Left kidney (tissue), 8 donors: ENCODE measurements at places on chromosomes 5 and 9.
A peak's percentile ranks its signal among the peaks of the same experiment; 100 is the strongest.

DNA sequence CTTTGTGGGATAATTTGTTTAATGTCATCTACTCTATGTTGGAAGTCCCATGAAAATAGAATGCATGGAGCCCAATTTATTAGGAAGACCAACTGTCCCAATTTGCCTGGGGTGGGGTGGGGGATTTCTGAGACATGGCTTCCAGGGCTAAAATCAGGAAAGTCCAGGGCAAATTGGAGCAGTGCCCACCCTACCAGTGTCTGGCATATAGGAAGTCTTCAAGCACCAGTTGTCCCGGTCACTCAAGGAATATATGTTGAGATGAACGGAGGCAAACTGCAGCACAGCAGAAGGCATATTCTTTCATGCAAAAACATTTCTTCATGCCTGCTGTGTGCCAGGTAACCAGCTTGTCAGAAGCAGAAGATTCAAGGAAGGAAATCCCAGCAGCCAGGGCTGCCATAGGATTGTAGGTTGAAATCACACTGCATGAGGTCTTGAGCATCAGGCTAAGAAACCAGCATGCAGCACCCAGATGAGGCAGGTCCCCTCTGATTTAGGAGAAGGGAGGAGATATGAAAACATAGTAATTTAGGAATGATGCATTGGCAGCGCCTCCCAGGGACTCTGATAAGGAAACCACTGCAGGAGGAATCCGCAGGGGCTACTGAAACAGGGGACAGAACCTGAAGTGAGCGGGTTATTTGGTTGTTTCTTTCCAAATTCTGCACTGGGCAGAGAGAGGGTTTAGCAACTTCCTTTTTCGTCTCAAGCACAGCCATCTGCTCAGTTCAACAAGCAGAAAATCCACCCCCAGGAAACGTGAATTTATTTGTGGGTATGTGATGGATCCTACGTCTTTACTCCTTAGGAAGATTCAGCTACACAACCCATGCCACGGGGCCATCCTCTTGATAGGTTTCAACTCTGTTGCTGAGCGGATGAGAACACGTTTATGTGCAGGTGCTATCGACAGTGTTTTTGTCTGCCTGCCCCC lies 112.6 kb upstream of the CPEB4 start:
- no peak for DNase-seq

DNA sequence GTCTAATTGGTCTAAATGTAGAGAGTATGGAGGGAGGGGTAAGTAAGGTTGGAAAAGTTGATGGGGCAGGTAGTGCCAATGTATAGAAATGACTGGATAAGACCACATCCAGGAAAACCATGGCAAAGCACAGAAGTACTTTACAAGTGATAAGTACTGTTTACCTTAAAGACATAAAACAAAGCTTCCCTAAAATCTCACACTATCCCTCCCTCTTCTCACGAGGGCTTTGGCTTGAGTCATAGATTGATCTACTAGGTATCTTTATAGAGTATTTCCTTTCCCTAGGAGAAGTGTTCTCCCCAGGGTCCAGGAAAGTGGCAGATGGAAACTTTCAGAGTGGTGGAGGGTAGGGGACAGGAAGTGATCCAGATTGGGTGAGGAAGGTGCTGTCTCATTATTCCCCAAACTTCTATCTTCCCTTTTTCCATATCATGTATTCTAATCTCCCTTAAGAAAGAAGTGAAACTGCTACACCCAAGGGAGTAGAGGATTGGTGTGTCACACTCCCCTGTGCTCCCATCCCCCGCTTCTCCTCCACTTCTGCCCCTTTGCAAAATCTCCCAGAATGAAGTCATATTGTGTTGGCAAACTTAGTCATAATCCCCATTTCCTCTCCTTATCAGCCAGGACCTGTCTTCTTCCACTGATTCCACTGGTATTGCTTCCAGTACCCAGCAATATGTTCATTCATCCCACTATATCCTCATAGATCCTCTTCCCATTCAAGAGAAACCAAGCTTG lies 14.6 kb downstream of the IL33 start:
- DNase-seq = no peak

DNA sequence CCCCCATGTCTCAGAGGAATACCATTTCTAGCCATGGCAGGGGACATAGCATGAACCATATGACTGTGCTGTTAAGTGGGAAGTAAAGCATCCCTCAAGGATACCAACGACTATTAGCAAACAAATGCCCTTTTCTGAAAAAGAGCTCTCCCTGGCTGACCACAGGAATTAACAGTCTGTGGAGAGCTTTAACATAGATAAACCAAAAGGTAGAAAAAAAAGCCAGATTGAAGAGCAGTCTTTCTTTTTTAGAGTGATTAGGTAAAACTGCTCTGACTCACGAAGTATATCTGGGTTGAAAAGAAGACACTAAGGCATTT lies 532.7 kb upstream of the DMAC1 start:
- no peak for DNase-seq

GRCh38 chr9:15182730-15183129 lies 124.3 kb downstream of the TTC39B start:
- no peak for DNase-seq

- no peak for DNase-seq
Observed at GRCh38 chr9:34971146-34971811, 13.2 kb downstream of the PHF24 start.

- peak; percentile 67 for DNase-seq
Observed at GRCh38 chr5:149406203-149406978, 27.3 kb upstream of the IL17B start.

GRCh38 chr5:172420235-172420939 lies 33.9 kb downstream of the SH3PXD2B start:
- no peak for DNase-seq

- no peak for DNase-seq
Observed at GRCh38 chr9:135070964-135071735, 16.3 kb upstream of the OLFM1 start.

DNA sequence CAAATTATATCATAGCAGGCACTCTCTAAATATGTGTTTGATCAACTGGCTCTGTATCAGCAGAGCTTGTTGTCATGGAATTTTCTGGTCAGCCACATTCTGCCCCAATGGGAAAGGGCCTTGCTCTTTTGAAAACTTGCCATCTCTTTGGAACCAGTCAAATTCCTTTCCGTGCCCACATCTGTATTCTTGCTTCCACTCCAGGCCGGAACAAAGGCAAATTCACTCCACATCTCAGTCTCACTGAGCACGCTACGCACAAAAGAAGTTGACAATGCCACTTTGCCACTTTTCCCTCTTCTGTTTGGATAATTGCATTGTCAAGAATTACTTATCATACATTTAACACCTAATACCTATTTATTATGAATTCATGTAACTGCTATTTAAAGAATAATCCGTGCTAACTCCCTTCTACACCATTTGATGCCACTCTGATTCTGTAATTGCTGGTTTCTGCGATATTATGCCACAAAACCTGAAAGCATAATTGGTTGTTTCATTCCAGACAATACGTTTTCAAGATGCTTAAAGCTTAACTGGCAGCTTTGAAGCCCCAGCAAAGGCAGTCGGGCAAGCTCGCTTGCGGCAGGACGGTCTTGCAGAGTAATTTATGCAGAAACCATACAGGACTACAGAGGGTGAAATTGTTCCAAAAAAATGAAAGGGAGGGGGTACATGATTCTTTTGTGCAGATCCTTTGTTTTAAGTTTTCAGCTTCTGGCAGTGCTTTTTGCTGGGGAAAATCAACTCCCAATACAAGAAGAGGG lies 277.7 kb downstream of the MSX2 start:
- DNase-seq = no peak

GRCh38 chr5:113057557-113057984 lies 81.0 kb downstream of the DCP2 start:
- no peak for DNase-seq

- no peak for DNase-seq
Observed at GRCh38 chr9:99019510-99020331, 76.0 kb downstream of the COL15A1 start.

GRCh38 chr9:104941597-104941996 lies 13.6 kb upstream of the ABCA1 start:
- DNase-seq = no peak

- DNase-seq = peak; percentile 17
Observed at GRCh38 chr5:100644185-100644584, 109.0 kb downstream of the FAM174A start.

- DNase-seq = no peak
Observed at GRCh38 chr5:94969174-94969573, 315.7 kb downstream of the MCTP1 start.

DNA sequence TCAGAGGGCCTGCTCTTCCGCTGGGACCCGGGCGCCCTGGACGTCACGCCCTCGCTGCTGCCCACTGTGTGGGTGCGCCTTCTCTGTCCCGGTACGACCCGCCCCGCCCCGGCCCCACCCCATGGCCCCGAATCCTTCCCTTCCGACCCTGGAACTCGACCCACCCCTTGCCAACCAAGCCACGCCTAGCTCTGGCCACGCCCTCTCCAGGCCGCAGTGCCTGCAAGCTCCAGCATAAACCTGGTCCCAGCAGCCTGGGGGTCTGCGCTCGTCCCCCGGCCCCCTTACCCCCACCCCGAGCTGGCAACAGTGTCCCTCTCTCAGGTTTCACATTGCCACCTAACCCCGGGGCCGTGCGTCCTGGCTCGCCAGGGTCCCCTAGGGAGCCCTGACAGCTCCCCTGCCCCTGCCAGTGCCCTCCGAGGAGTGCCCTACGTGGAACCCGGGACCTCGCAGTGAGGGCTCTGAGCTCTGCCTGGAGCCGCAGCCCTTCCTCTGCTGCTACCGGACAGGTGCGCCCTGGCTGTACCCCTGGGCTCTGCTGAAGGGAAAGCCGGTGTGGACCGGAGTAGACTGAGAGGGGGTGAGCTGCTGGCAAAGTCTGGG lies 3.4 kb downstream of the ADGRD2 start:
- no peak for DNase-seq

GRCh38 chr5:79512049-79512448 lies 1.9 kb downstream of the HOMER1 start:
- DNase-seq = peak; percentile 22

DNA sequence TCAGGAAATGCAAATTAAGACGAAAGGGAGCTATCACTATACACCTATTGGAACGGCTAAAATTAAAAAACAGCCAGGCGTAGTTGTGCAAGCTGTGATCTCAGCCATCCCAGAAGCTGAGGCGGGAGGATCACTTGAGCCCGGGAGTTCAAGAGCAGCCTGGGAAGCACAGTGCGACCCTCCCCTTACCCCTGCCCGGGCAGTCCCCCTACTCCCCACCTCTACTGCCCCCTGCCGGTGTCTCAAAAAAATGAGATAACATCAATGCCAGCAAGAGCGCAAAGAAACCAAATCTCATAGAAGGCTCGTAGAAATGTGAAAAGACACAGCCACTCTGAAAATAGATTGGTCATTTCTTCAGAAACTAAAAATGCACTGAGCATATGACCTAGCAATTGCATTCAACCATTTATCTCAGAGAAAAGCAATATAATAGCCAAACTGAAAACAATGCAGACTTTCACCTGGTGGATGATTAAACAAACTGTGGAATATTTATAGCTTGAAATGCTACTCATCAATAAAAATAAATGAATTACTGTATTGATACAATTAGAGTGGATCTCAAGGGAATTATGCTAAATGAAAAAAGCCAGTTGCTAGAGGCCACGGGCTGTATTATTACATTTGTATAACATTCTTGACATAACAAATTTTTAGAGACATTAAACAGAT lies 20.6 kb downstream of the OR2V2 start:
- DNase-seq = no peak

- no peak for DNase-seq
Observed at GRCh38 chr5:33049298-33049697, 338.2 kb downstream of the NPR3 start.

DNA sequence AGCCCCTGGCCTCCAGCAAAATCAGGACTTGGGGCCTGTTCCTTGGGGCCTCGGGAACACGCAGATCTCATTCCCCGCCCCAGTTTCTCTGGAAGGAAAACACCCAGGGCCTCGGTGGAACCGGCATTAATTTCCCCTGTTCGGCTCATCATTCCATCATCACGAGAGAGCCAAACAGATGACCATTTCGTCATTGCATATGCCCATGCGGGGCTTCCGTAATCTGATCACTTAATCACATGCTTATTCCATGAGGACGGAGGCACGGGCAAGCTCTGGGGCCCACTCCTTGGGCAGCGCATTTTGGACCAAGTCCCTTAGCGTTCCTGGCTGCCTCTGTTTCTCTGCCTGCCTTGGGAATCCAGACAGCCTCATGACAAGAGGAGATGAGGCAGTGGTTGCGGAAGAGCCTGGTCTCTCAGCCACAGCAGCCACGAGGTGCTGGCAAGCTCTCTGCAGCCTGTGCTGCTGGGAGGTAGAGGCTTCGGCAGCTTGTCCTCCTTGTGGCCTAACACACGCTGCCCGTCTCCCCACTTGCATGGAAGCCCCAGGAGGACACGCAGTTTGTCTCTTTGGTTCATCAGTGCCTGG lies 65.0 kb upstream of the IER5L start:
- DNase-seq = no peak

GRCh38 chr9:117929868-117930267 lies 225.7 kb downstream of the TLR4 start:
- no peak for DNase-seq

DNA sequence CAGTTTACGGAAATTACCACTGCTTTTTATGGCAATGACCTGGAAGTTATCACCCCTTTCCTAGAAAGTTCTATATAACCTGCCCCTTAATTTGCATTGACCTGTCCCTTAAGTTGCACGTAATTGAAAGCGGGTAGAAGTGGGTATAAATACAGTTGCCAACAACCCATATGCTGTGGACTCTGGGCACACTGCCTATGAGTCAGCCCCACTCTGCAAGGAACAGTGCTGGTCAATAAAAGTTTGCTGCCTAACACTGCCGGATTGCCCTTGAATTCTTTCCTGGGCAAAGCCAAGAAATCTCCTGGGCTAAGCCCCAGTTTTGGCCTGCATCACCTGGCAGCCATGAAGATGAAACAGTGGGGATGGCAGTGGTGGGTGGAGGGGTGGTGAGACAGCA lies 23.9 kb upstream of the CLPTM1L start:
- no peak for DNase-seq

- DNase-seq = no peak
Observed at GRCh38 chr9:77743386-77743785, 95.3 kb upstream of the GNA14 start.

DNA sequence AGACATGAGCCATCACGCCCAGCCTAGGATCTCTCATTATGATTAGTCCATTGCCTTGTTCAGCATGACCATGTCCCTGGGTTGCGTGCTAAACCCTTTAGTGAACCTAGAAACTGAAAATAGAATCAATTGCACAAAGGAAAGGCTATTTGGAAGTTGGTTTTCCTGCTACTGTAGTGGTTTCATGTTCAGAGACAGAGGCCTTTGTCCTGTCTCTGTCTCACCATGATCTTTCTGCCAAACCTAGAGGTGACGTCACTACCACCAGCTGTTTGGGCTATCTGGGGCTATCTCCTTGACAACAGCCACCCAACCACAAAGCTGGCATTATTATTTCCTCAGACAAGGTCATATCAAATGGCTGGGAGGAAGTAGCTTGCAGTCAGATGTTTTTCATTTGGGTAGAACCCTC lies 4.0 kb upstream of the CDK5RAP2 start:
- DNase-seq = peak; percentile 30

DNA sequence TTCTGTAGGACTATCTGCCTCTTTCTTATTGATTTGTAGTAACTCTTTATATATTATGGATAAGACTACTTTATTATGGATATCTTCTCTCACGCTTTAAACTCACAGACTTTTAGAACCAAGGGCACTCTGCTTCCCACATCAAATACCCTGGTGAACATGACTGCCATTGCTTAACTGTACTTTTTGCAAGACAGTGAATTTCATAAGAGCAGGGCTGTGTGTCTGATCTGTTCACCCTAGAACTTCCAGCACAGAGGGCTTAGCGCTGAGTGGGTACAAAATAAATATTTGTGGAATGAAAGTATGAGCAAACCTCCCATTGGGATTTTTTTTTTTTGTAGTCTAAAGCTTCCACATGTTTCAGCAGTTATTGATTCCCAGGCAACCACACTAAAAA lies 84.8 kb downstream of the CFAP77 start:
- no peak for DNase-seq
